ENCODE measurements at places on chromosomes 1 and 21.

DNA sequence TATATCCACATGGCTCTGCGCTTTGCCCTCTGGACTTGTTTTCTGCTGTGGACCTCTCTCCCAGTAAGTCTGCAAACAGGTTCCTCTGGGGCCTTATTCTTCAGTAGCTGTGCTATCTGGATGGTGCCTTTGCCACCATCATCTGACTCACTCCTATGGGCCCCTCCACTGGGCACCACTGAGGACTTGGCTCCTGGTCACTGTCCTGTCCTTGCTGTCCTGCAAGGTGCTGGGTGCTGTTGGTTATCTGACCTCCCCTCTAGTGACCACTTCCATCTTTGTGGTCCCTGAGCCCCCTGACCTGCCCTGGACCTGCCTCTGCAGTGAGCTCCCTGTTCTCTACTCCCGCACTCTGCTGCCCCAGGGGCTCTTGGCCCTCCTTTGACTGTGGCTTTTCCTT is 6.7 kb downstream of the CNIH3 start:
- no peak for DNase-seq

GRCh38 chr1:161379071-161379470 is 11.4 kb upstream of the CFAP126 start:
- no peak for DNase-seq

DNA sequence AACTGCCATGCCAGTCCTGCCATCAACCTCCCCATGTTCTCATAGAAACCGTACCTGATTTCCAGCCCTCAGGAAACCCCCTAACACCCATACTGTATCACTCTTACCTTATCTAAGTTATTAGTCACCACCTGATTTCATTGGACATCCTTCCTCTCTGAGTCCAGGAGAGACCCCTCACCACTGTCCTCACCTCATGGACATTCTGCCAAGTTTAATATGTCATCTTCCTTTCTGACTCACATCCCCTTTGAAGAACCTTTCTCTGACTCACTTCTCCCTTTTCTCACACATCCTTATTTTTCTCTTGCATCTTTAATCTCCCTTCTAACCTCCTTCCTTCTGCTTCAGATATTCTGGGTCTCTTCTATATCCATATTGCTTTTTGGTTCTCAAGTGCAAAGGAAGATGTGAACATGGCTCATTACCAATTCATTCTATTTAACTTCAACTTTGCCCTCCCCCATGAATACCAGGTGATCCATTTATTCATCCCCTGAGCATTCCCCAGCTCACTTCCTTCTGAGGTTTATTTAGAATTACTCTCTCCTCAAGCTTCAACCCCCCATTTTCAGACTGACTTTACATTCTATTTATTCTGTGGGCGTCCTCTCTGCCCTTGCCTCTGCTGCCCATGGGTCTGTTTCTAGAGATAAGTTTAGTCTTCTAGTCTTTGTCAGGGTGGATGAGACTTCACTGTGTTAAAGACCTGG is 206.8 kb upstream of the ESRRG start:
- DNase-seq = no peak

DNA sequence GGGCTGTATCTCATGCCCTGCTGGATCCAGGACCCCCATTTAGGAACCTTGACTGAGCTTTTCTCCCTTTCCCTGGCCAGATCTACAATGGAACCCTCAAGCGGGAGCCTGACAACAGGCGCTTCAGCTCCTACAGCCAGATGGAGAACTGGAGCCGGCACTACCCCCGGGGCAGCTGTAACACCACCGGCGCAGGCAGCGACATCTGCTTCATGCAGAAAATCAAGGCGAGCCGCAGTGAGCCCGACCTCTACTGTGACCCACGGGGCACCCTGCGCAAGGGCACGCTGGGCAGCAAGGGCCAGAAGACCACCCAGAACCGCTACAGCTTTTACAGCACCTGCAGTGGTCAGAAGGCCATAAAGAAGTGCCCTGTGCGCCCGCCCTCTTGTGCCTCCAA is 29.8 kb downstream of the PKP1 start:
- DNase-seq = peak; percentile 57

DNA sequence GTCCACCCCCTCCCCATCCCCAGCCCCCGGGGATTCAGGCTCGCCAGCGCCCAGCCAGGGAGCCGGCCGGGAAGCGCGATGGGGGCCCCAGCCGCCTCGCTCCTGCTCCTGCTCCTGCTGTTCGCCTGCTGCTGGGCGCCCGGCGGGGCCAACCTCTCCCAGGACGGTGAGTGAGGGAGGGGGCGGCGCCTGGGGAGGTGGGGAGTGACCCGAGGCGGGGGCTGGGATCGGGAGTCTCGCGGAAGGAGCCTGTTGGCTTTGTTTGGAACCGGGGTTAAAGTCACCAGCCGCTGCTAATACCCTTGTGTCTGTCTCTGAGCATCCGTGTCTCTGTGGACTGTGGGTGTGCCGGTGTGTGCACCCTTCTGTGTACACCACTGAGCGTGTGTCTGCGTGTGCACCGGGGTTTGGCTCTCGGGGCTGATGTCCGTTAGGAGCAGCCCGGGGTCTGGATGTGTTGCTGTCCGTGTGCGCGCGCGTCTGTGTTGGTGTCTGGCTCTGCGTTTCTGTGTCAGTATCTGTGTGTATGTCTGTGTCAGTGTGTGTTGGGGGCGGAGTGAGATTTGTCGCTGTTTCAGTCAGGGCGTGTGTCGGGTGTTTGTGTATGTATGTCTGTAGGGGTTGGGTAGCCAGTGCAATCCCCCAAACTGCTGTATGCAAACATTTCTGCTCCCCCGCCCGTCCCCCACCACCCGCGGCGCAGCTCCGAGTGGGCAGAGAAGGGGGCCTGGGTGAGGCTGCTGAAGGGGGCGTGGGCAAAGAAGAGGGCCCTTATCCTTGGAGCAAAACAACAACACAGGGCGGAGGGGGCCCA is 480 bp downstream of the CADM3 start:
- DNase-seq = peak; percentile 53
